ENCODE measurements at places on chromosomes 12 and 14.

- DNase-seq = peak; percentile 63
These were observed 87.8 kb upstream of the DYNC1H1 start for GRCh38 chr14:101876555-101876938.

DNA sequence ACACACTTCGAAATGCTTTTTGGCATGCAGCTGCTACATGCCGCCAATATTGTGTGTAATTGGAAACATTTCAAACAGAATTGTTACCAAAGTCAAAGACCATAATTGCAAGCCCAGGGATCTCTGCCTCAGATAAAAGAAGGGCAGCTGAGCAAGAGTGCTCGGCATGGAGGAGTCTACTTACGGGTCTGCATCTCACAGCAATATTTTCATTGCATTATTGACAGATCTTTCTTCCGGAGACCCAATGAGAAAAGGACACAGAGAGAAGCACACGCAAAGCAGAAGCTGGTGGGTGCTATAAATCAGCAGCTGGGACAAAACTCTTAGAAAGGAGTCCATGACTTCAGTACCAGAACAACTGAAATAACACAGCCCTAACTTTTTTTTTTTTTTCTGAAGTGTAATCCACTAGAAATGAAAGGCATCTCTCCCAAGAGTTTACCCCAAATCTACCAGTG, 4.9 kb downstream of the PRICKLE1 start:
- DNase-seq = no peak

DNA sequence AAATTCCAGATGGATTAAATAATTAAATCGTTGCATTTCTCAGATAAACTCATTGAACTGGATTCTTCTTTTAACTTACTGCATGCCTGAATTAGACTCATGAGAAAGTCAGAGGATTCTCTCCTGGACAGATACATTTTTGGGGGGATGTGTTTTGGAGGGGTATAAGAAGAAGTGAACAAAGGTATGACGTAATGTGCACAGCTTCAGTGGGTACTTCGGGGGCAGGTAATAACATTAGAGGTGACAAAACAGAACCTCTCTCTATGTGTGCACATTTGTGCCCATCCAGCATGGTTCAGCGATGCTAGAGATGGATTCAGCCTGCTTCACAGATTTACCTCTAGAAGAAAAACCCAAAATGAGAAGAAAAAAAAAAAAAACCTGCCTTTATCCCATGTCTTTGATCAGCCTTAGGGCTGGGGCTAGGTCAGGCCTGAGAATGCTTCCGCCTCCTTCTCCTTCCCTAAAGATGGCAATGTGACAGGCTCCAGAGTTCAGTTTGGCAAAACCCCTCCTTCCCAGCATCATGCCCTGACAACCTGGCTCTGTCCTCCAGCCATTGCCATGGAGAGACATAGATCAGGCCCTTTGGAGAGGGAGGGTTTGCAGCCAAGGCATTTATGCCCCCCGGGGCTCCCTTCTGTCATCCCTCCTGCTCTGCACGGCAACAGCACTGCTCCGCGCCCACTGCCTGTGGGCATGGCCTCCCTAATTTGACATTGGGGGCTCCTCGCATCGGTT, 166.7 kb downstream of the KCNA5 start:
- no peak for DNase-seq

DNA sequence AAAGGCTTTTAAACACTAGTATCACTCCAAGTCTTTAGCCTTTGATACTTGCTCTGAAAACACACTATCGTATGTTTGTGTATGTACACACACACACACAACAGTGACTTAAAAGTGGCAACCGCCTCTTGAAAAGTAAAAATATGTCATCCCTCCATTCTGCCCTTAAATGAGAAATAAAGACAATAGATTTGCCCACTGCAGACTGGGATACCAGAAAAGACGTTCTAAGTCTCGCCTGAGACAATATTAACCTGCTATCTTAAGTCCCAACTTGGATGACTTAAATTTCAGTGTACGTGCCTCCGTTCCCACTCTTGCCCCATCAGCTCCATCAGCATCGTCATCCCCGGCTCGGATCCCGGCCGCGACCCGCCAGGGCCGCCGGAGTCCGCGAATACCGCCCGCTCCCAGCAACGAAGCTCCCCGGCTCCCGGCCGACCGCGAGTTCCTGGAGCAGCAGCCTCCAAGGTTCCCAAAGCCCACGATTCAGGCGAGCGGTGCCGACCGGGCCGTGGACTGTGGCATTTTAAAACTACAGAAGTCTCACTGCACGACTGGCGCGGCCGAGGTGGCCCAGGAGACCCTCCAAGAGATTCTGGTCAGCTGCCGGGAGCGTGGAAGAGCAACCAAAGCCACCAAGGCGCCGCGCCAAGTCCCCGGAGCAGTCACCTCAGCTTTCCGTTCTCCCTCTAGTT, 2.8 kb upstream of the ARID2 start:
- peak; percentile 68 for DNase-seq

DNA sequence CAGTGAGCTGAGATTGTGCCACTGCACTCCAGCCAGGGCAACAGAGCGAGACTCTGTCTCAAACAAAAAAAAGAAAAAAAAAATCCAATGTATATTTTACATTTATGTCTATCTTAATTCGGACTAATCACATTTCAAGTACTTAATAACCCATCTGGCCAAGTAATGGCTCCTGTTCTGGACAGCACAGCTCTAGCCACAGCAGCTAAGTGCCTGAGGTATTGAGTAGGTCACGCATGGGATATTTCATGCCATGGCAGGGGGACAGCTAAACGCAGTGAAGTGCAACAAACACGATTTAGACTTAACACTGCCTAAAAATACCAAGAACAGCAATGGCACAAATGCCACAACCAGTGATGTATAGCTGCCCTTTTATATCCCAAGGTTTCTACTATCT, 8.0 kb downstream of the BAZ1A start:
- no peak for DNase-seq

DNA sequence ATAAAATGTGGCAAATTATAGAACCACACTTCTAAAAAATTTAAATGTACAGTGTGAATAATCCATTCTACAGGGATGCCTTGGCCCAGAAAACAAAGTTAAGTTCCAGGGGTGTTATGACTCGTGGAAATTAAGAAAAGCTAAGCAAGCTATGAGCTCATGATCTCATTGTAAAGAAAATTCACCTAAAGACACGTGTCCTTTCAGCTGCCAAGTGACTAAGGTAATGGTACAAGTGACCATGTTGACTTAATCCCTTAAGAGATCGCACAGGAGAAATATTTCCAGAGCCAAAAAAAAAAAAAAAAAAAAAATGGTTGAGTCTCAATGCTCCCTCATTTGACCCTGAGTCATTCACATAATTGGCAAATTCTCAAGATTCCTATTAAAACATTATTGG, 51.4 kb upstream of the ANO2 start:
- DNase-seq = no peak

- DNase-seq = no peak
These were observed 15.8 kb upstream of the HVCN1 start for GRCh38 chr12:110704750-110705149.

DNA sequence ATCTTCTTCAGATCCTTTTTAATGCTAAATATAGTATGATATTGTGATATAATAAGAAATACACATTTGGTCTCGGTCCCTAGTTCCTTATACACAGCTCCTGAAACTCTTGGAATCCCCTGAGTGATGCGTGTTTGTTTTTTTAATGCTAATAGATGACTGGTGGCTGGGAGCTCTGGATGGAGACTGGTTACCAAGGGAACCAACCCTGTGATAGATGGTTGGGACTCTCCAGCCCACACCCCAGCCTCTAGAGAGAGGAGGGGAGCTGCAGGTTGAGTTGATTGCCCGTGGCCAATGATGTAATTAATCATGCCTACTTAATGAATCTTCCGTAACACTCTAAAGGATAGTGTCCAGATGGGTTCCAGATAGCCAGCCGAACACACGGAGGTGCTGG, 140.6 kb downstream of the FBXL14 start:
- no peak for DNase-seq

GRCh38 chr14:100967930-100968329, 64.4 kb upstream of the RTL1 start:
- DNase-seq = no peak

- DNase-seq = no peak
These were observed 79.8 kb downstream of the TTC8 start for GRCh38 chr14:88904206-88904647.

GRCh38 chr12:54134850-54135249, 53.9 kb downstream of the SMUG1 start:
- DNase-seq = no peak

DNA sequence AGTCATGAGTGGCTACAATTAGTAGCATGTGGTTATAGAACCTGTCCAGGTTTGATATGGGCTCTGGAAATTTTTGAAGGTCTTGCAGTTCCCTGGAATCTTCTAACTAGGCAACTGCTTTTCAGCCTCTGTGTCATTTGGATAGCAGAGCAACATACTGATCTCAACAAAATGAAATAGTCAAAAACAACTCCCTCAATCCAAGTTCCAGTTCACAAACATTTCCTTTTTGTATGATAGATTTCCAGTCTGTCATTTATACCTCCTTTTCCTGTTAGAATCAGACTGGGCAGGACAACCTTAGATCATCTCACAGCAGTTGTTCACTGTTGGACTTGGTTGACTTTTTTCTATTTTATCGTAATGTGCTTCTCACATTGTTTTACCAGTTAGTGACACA, 442.1 kb upstream of the PDE3A start:
- no peak for DNase-seq

DNA sequence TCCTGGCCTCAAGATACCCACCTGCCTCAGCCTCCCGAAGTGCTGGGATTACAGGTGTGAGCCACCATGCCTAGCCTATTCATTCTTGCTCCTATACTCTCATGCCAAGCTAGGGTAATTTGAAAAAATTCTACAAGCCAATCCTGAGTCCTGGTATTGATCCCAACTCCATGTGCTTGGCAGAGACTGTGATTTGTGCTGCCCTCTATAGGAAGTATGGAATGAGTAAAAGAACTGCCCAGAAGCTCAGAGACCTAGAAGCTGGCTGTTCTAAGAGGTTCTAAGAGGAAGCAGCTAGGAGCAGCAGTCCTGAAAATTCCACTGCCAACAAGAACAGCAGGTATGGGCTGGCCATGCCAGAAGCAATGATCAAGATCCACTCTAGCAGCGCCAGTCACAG, 402.5 kb downstream of the PCNX1 start:
- DNase-seq = no peak

GRCh38 chr12:69331909-69332684, 16.1 kb upstream of the LYZ start:
- DNase-seq = no peak

DNA sequence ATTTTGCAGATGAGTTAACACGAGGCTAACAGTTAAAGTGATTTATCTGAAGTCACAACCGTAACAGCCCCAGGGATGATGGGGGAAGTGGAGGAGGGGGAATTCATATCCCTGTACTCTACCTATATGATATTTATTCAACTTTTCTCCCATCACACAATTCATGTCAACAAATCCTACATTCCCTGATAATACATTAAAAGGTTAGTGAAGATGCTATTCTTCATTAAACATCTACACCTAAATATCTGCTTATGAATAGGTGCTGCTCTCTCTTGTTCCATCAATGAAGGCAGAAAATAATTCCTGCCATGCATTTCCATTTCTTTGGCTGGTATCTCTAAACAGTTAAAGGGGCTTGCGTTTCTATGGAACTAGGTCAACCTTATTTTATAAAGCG, 6.8 kb downstream of the YBX3 start:
- no peak for DNase-seq

DNA sequence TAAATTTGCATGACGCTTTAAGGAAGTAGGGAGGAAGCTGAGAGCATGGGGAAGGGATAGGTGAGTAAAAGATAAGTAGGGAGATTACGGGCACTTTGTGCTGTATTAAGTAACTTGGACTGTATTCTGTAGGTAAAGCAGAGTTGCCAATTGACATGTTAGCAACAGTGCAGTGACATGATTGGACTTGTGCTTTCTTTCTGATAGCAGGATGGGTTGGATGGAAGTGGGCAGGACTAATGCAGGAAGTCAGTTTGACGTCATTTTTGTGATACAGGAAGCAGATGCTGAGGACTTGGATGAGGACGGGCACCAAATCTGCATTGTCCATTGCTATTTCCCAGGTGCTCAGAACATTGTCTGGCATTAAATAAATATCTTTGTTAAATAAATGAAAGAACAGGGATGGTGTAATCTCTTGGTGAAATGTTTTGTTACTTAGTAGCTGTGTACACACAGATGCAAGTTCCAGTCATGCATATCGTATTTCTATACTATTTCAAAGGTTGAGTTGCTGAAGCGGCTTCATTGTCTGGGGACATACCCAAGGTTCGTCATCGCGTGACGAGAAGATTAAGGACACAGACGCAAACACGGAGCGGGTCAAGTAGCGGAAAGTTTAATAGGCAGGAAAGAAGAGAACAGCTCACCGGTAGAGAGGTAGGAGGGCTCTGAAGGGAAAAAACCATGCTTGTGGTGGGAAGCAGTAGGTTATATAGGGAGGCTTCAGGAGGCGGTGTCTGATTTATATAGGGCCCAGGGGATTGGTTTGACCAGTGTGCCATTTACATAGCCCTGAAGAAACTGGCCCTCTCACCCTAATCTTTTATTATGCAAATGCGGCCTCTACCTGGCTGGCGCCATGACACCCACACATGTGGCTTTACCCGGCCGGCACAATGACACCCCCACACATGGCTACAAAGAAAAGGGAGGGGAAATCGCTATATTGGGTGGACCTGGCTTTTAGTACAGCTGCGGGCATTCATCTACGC, 30.7 kb downstream of the GUCY2C start:
- DNase-seq = no peak

Measured in heart right ventricle (tissue), 16 donors.